ENCODE measurements at places on chromosomes 12 and 14.

- DNase-seq: no peak
Observed at GRCh38 chr12:22014041-22014782, 31.8 kb upstream of the CMAS start.

DNA sequence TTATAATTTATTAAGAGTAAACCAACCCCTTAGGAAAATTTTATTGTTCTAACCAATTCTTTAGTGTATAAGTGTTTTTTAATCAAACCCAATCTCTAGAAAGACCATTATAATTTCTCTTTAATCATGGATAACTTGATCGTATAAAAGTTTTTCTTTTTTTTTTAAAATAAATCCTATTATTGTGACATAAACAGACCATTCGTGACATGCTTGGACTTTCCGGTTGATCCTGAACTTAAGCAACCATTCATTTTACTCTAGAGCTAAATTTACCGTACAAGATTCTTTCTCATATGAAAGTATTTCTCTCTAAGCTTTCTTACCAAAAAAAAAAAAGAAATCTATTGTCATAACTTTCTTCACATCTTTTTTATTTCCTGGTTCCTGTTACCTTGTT lies 32.6 kb upstream of the SLC38A4 start:
- DNase-seq: no peak

DNA sequence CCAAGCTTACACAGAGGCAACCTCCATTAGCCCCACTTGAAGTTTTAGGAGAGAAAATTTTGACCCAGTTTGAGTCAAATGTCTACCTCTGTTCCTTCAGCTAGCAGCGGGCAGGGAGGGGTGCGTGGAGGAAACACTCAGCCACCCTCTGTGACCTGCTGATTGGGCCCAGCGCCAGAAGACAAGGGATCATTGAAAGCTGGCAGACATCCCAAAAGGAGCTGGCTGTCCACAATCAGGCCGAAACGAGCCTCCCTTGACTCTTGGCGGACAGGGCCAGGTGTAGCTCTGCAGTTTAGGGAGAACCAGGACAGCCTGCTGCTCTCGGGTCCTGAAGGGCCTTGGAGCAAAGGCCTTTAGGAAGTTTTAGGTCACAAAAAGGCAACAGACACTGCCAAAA lies 41.3 kb downstream of the CD9 start:
- no peak for DNase-seq

DNA sequence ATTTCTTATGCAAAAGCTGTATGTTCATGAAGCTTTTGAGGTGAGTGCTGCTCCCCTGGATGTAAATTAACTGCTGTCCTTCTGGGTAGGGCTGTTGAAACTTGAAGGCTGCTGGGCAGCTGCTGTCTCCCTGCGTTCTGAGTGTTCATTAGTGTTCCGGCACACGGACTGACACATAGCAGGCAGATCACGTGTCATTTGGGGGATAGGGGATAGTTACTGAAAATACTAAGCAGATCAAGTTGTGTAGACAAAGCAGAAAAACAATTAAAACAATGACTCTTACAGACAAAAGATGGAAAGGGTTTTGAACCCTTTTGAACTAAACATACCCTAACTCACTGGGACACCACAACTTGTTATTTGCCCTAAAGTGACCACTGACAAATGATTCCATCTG lies 82.5 kb downstream of the PRICKLE1 start:
- no peak for DNase-seq

DNA sequence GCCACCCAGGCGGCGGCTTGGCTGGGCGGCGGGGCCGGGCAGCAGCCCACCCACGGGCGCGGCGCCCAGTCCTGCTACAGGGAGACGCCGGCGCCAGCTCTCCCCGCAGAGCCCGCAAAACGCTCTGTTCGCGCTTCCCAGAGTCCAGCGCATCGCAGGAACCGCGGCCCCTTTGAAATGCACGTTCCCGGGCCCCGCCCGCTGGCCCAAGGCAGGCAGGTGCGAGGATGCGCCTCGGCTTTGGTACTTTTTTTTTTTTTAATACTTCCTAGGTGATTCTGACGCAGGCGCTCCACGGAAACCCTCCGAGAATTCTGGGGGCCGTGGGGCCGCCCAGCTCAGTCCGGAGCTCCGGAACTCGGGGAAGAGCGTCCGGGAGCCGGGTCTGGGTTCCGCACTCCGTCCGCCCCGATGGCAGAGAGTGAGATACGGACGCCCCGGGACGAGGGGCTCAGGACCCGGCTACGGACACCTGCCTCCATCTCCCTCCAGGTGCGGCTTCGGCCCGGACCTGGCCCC lies 483 bp downstream of the POC1B start:
- no peak for DNase-seq

DNA sequence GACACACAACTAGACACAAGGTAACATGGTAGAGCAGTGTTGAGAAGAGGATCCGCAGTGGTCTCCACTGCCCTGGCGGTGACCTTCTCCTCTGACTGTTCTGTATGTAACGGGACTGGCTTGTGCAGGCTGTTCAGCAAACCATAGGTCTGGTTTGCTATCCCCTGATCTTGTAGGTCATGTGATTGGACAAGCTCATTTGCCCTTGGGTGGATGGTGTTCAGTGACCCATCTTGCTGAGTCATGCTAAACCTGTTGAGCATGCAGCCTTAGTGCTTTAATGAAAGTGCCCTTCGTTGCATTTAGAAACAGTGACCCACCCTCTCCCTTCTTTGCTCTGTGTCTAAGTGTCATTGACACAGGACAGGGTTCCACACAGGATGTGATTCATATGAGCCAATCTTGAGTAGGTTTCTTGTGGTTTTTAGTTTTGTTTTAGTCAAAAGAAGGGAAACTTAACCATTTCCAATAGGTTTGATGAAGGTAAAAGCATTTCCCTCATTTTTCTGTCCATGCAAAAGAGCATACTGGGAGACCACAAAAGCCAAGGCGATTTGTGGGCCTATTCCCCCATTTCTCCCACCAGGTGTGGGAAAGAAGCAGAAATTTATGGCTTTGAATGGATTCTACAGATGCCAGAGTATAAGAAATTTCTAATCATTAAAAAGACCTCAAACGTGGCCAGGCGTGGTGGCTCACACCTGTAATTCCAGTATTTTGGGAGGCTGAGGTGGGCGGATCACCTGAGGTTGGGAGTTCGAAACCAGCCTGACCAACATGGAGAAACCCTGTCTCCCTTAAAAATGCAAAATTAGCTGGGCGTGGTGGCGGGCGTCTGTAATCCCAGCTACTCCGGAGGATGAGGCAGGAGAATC lies 32.6 kb upstream of the HIF1A start:
- DNase-seq: no peak

DNA sequence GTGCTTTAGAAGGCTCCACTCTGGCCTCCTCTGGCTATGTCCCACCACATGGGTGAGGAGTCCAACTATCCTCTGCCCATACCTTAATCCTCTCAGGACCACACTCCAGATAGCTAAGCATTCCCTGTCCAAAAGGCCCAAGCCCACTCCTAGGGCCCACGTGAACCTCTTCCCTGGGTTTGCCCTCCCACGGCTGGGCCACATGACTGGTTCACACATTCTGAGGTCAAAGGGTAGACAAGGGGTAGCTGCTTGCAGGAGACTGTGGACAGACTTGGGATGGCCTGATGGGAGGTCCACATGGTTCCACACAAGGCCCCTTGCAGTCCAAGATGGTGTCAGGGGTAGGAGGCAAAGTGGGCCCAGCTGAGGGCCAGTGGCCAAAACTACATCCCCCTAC lies 6.0 kb upstream of the PCK2 start:
- DNase-seq: no peak

DNA sequence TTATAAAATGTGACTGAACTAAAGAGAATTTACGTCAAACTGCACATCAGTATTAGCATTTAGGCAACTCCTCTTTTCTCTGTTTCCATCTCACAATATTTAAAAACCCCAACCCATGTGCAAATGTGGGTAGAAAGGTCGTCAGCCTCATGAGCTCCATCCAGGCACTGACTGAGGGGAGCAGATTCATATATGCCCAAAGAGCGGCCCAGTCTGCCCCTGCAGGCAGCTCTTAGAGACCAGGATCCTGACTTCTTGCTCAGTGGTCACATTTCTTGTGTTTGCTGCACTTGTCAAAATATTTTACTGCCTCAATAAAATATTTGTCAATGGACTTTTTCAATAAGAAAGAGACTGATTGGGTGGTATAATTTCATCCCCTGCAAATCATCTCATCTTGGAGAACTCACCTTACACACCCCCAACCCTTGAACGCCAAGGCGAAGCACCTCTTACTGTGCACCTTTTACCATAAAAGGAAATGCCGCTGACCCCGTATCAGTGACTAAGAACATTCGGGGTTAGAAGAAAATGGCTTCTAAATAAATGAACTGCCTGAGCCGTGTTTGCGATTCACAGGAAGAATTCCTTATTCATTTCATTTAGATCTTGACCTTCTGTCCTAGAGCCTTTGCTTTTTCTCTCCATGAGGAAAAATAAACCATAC lies 418.8 kb downstream of the BCL11B start:
- no peak for DNase-seq

Measured in cortex of kidney (tissue), 1 donor.